OCI-LY7 (cell line): ENCODE measurements at places on chromosomes 7 and 10. TPM values are rescaled to one million over a fixed set of nuclear protein-coding genes. Genes with fewer than 3 reads are reported as not detected.

The SUN3 gene
- total RNA-seq, result 2.7 and 2.9 TPM in 2 replicates

The C10orf53 gene
- not detected in 2 replicates for total RNA-seq

The ANXA7 gene
- 86.5 and 86.6 TPM in 2 replicates for total RNA-seq

- DNase-seq, result peak; percentile 52
Measured at GRCh38 chr10:73998929-73999691, 1.2 kb downstream of the VCL start.

DNA sequence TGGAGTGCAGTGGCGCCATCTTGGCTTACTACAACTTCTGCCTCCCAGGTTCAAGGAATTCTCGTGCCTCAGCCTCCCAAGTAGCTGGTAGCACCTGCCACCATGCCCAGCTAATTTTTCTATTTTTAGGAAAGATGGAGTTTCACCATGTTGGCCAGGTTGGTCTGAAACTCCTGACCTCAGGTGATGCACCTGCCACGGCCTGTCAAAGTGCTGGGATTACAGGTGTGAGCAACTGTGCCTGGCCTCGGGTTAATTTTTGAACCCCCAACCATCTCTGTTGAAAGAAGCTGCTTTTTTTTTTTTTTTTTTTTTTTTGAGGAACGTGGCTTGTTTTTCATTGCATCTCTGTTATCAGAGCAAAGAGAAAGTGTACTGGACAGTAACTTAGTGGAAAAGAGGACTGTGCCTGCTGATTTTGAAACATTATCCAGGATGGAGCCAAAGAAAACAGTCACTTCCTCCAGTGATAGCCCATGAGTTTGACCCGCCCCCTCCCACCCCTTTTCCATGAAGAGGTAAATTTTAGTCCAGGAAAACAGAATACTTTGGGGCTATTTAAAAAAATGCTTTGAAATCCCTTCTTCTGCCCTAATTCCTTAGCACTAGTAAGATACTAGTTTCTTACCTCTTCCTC, 38.3 kb downstream of the WBP1L start:
- DNase-seq, result no peak

DNA sequence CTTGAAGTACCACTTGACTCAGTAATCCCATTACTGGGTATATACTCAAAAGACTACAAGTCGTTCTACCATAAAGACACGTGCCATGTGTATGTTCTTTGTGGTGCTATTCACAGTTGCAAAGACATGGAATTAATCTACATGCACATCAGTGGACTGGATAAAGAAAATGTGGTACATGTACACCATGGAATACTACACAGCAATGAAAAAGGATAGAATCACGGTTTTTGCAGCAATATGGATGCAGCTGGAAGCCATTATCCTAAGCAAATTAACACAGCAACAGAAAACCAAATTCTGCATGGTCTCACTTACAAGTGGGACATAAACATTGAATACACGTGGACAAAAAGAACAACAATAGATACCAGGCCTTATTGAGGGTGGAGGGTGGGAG, 583.4 kb upstream of the CELF2 start:
- DNase-seq, result no peak

- no peak for DNase-seq
Measured at GRCh38 chr10:120609006-120609405, 152.0 kb downstream of the PLPP4 start.
